ENCODE measurements at places on chromosomes 11 and 22.
A peak's percentile ranks its signal among the peaks of the same experiment; 100 is the strongest.

GRCh38 chr11:11243590-11244469, 109.2 kb downstream of the CSNK2A3 start:
- peak; percentile 78 for DNase-seq

DNA sequence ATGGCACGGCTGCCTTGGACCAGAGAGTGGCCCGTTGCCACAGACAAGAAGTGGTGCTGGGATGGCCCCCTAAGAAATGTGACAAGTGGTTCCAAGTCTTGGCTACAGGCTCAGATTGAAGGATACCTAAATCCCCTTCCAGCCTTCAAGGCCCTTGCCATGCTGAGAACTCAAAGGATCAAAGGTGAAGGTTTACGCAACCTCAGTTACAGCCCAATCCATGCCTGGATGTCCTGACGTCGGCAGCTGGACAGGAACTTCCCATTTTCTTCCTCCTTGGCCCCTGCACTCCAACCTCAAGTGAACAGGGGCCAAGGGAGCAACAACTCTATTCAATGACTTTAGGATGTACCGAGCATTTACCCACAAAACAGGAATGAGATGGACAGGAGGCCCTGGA, 95.4 kb downstream of the DHCR7 start:
- no peak for DNase-seq

GRCh38 chr11:75424396-75424795, 8.6 kb downstream of the KLHL35 start:
- no peak for DNase-seq

DNA sequence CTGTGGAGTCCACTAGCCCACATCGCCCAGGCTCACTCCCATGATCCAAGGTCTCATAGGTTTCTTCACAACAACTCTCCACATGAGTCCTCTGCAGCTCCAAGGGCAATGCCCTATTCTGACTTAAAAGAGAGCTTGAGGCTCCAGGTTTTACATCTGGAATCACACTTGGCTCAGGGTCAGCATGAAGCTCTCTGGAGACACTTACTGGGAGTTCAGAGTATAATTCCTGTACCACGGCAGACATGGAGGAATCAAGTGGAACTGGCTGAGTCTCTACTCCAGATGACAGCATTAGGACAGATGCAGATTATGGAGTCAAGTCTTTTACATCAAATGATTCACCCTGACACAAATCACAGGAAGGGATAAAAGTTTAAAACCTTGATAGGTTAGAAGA, 11.4 kb downstream of the PRR14L start:
- no peak for DNase-seq

Measured in HAP-1 (cell line).